ENCODE measurements at places on chromosomes 1 and 21. TPM values are rescaled to one million over a fixed set of nuclear protein-coding genes. Genes with fewer than 3 reads are reported as not detected.
A peak's percentile ranks its signal among the peaks of the same experiment; 100 is the strongest.

DNA sequence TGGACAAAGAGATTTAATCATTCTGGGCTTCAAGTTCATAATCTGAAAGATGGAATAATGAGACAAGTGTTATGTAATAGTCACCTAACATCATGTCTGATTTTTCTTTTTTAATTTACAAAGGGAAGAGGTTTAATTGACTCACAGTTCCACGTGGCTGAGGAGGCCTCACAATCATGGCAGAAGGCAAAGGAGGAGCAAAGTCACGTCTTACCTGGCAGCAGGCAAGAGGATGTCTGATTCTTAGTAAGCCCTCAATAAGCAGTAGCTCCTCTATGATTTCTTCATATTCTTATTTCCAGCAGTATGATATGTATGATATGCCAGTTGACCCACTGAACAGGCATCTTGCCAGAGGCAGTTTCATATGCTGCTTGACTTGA is 152.7 kb downstream of the S1PR1 start:
- H3K36me3 ChIP-seq, result no peaks in the 10 kb centered on the region
- H3K27me3 ChIP-seq, result no peaks in the 10 kb centered on the region
- H3K4me3 ChIP-seq, result no peak overlapping the region
- H3K4me1 ChIP-seq, result no peaks in the 10 kb centered on the region
- DNase-seq, result no peak
- no peak overlapping the region for H3K27ac ChIP-seq

DNA sequence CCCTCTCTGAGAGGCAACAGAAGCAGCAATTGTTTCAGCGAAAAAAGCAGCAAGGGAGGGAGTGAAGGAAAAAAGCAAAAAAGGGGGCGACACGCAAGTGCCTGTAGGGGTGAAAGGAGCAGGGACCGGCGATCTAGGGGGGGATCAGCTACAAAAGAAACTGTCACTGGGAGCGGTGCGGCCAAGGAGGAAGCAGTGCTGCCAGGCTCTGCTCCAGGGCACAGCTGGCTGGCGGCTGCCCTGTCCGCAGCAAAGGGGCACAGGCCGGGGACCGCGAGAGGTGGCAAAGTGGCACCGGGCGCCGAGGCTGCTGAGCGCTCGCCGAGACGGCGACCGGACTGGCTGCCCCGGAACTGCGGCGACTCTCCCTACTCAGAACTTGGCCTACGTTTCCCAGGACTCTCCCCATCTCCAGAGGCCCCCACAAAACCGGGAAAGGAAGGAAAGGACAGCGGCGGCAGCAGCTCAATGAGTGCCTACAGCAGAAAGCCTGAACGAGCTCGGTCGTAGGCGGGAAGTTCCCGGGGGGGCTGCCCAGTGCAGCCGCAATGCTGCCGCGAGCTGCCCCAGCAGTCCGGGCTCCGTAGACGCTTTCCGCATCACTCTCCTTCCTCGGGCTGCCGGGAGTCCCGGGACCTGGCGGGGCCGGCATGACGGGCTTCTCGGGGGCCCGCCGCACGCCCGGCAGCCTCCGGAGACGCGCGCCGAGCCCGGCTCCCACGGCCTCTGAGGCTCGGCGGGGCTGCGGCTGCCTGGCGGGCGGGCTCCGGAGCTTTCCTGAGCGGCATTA is 1.0 kb upstream of the CDKN2C start:
- DNase-seq, result no peak
- peak overlapping the region; percentile 89 for H3K4me3 ChIP-seq
- peaks cover 31% of the 10 kb centered on the region for H3K4me1 ChIP-seq
- peak overlapping the region; percentile 95 for H3K27ac ChIP-seq

Gene CXADR
- 1.2 TPM for total RNA-seq

- no peak overlapping the region for H3K27ac ChIP-seq
- no peak overlapping the region for H3K4me3 ChIP-seq
- H3K36me3 ChIP-seq, result no peaks in the 10 kb centered on the region
- H3K27me3 ChIP-seq, result no peaks in the 10 kb centered on the region
- DNase-seq, result no peak
- H3K4me1 ChIP-seq, result no peaks in the 10 kb centered on the region
Observed at GRCh38 chr21:20010691-20011200, 987.5 kb upstream of the NCAM2 start.

DNA sequence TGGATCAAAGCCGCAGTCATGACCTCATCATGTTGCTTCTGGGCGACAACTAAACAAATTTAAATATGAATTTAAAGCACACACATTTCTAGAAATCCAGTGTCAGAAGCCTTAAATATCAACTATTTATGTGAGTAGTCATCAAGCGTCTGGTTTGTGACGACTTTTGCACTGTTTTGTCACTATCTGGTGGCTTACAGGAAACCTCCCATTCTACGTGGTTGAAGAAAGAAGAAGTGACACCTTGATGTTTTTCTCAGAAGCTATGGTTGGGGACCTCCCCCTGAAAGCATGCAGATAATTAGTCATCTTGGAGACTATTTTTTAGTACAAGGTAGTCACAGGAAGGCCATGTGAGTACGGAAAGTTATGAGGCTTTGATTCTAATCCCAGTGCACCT is 58.5 kb downstream of the TENT5C start:
- H3K27ac ChIP-seq, result no peak overlapping the region
- H3K4me1 ChIP-seq, result no peaks in the 10 kb centered on the region
- H3K4me3 ChIP-seq, result no peak overlapping the region
- no peaks in the 10 kb centered on the region for H3K36me3 ChIP-seq

Gene HNRNPCL4
- total RNA-seq, result not detected

DNA sequence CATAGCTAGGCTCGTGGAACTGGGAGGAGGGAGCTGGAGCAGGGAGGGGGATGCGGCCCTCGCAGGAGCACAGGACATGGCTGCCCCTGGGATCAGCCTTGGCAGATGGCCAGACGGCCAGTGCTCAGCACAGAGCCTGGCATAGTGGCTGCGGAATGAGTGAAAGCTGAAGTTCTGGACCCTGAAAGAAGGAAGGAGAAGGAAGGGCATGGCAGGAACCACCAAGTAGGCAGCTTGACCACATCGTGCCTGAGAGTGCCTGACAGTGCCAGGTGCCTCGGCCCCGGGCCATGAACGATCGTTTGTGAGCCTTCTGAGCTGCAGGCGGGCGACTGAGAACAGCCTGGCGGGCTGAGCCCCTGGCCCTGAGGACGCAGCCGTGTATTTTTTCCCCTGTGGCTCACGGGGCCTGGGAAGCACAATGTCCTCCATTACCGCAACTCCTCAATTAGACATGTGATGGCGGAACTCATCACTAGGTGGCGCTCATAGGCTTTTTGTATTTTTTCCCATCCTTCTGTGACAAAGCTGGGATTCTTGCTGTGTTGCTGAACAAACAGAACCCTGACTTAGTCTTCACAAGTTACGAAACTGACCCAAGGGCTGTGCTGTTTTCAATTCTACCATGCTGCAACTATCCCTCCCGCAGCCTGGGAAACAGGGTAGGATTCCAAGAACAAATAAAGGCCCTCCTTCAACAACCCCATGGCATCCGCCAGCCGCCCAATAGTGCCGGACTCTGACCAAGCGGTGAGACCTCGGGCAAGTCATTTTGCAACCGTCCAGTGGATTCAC is 29.9 kb upstream of the TMEM61 start:
- DNase-seq, result peak; percentile 94
- peak overlapping the region; percentile 50 for H3K27ac ChIP-seq
- no peaks in the 10 kb centered on the region for H3K36me3 ChIP-seq
- peak overlapping the region; percentile 35 for H3K4me3 ChIP-seq
- no peaks in the 10 kb centered on the region for H3K27me3 ChIP-seq

- no peak for DNase-seq
- no peaks in the 10 kb centered on the region for H3K27me3 ChIP-seq
- no peaks in the 10 kb centered on the region for H3K36me3 ChIP-seq
Observed at GRCh38 chr1:56774067-56774609, 45.1 kb downstream of the FYB2 start.

Gene USH2A
- total RNA-seq, result under 0.01 TPM

GRCh38 chr1:178172939-178173338 is 79.0 kb downstream of the RASAL2 start:
- H3K27ac ChIP-seq, result no peak overlapping the region
- H3K27me3 ChIP-seq, result no peaks in the 10 kb centered on the region

DNA sequence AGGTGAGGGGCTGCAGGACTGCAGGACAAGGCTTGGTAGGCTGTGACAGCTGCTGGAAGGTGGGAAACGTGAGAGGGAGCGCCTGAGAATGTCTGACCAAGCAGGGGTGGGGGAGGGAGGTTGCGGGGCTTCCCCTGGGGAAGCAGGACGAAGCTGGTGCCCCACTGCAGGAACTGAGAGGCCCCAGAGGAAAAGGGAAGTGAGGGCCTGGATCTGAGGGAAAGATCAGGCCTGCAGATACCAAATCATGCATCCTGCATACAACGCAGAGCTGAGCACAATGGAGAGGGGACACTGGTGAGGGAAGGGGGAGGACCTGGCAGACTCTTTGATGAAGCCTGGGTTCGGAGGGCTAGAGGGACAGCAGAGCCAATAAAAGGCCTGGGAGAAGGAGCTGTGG is 65.7 kb upstream of the BACE2 start:
- no peak overlapping the region for H3K27ac ChIP-seq
- H3K27me3 ChIP-seq, result no peaks in the 10 kb centered on the region
- no peak overlapping the region for H3K4me3 ChIP-seq
- H3K4me1 ChIP-seq, result no peaks in the 10 kb centered on the region

Gene C21orf58
- total RNA-seq, result 1.3 TPM

Gene FMN2
- 1.5 TPM for total RNA-seq

DNA sequence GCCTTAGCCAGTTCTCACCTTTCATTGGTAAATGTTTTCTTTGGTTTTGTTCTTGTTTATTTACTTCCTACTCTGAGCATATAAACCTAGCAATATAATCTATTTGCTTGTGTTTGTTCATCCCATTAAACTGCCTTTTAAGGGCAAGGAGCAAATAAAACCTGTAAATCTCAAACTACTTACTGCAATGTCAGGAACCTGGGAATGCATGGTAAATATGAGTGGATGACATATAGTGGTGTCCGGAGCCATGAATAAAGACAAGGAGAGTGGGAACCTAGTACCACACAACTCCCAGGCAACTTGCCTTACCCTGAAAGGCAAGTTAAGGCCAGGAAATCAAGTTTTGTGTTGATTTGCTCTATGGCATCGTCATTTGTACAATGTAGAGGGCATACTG is 1133.7 kb upstream of the NCAM2 start:
- no peak overlapping the region for H3K27ac ChIP-seq
- no peaks in the 10 kb centered on the region for H3K4me1 ChIP-seq
- no peak for DNase-seq
- no peaks in the 10 kb centered on the region for H3K36me3 ChIP-seq

GRCh38 chr1:37476460-37477197 is 2.2 kb downstream of the ZC3H12A start:
- H3K4me3 ChIP-seq, result peak overlapping the region; percentile 92
- H3K27me3 ChIP-seq, result no peaks in the 10 kb centered on the region

GRCh38 chr1:22633697-22634463 is 2.5 kb upstream of the C1QA start:
- H3K36me3 ChIP-seq, result no peaks in the 10 kb centered on the region
- DNase-seq, result no peak
- H3K27ac ChIP-seq, result no peak overlapping the region
- H3K4me3 ChIP-seq, result no peak overlapping the region

DNA sequence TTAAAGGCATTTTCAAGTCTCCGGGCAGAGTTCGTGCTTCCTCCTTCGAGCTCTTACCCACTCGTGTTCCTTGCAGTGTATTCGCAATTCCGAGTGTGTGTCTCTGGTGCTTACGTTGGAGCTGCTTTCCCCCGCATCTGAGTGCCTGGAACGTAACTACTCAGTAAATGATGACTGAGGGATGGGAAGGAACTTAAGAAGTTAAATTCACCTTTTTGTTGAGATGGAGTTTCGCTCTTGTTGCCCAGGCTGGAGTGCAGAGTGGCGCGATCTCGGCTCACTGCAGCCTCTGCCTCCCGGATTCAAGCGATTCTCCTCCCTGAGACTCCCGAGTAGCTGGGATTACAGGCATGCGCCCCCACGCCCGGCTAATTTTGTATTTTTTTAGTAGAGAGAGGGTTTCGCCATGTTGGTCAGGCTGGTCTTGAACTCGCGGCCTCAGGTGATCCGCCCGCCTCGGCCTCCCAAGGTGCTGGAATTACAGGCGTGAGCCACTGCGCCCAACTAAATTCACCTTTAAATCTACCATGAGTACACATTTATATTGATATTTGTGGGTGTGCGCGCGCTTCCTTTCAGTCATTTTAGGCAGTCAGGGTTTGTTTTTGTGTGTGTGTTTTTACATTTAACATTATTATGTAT is 837 bp downstream of the NDUFS5 start:
- DNase-seq, result no peak
- H3K27ac ChIP-seq, result peak overlapping the region; percentile 98
- H3K27me3 ChIP-seq, result no peaks in the 10 kb centered on the region
- peaks cover 19% of the 10 kb centered on the region for H3K36me3 ChIP-seq
- peak overlapping the region; percentile 74 for H3K4me3 ChIP-seq

GRCh38 chr1:204151552-204152309 is at the start of gene ETNK2:
Gene ETNK2 (minus strand): TSS chr1:204152044. CDS start chr1:204151852, 192 bp downstream.
- no peaks in the 10 kb centered on the region for H3K36me3 ChIP-seq
- no peak for DNase-seq
- peaks cover 22% of the 10 kb centered on the region for H3K27me3 ChIP-seq
- peaks cover 25% of the 10 kb centered on the region for H3K4me1 ChIP-seq

Gene SIKE1
- 60.7 TPM for total RNA-seq

Gene REN
- total RNA-seq, result not detected

DNA sequence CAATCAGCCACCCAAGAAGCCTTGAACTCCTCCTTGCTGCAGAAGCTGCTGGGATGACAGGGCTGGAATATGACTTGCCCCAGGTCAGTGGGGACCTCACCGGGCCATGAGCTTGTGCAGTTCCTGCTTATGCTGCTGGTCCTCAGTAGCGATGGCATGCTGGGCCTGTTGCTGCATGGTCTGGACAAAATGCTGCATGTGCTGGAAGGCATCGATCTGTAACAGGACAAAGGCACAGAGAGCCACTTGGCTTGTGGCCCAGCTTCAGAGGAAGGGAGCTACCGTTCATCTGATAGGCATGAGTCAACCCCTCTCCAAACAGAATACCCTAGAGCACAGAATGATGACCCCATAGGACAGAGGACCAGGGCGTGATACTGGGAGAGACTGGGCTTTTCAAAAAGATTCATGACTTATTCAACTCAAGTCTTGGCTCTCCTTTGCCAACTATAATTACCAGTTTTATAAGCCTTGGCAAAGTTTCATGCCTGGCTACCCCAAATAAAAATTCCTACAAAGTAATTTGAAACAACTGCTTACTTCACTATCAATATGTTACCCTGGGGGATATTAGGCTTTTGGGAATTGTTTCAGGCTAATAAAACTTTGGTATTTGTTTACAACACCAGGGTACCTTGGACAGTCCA is 34.7 kb upstream of the EXOSC10 start:
- DNase-seq, result no peak
- H3K27ac ChIP-seq, result no peak overlapping the region
- H3K4me1 ChIP-seq, result peaks cover 8% of the 10 kb centered on the region

All from esophagus muscularis mucosa (tissue), 4 donors.